Cardiac ventricle fibroblast (primary cell): ENCODE measurements at places on chromosomes 12 and 14. TPM values are rescaled to one million over a fixed set of nuclear protein-coding genes. Genes with fewer than 3 reads are reported as not detected.

ISCA2 gene
- total RNA-seq: 9.1 and 14.7 TPM in 2 replicates

OTX2 gene
- total RNA-seq: not detected in 2 replicates

SART3 gene
- 30.0 and 46.5 TPM in 2 replicates for total RNA-seq

ARF3 gene
- 45.7 and 82.1 TPM in 2 replicates for total RNA-seq

DPF3 gene
- total RNA-seq: 0.19 and 0.29 TPM in 2 replicates

EIF4B gene
- 513 and 617 TPM in 2 replicates for total RNA-seq

EML5 gene
- not detected in 2 replicates for total RNA-seq

ARMH4 gene
- 7.1 and 12.8 TPM in 2 replicates for total RNA-seq

DPY19L2 gene
- 0.19 and 0.68 TPM in 2 replicates for total RNA-seq

TMEM63C gene
- total RNA-seq: not detected in 2 replicates

DAO gene
- total RNA-seq: not detected in 2 replicates

RDH16 gene
- 0.06 TPM in 1 of 2 replicates, not detected in the other for total RNA-seq

IL23A gene
- total RNA-seq: not detected in 2 replicates

SERPINA9 gene
- not detected in 2 replicates for total RNA-seq

ANG gene
- total RNA-seq: 24.5 and 37.8 TPM in 2 replicates
